ENCODE measurements at places on chromosomes 2 and 18. TPM values are rescaled to one million over a fixed set of nuclear protein-coding genes. Genes with fewer than 3 reads are reported as not detected.

The SPDYA gene
- 1.1 TPM for total RNA-seq

The RIT2 gene
- not detected for total RNA-seq

The BMP10 gene
- not detected for total RNA-seq

The EGR4 gene
- not detected for total RNA-seq

The TSGA10 gene
- total RNA-seq, result 7.9 TPM

The ST8SIA3 gene
- total RNA-seq, result 3.1 TPM

The AMMECR1L gene
- total RNA-seq, result 25.3 TPM

The INPP5D gene
- total RNA-seq, result 0.28 TPM

The DSG1 gene
- total RNA-seq, result not detected

The ZEB2 gene
- total RNA-seq, result 200 TPM

The CNDP1 gene
- total RNA-seq, result 0.59 TPM

The SLC5A7 gene
- 3.0 TPM for total RNA-seq

The COL3A1 gene
- total RNA-seq, result 13.2 TPM

The GBX2 gene
- total RNA-seq, result 21.3 TPM

DNA sequence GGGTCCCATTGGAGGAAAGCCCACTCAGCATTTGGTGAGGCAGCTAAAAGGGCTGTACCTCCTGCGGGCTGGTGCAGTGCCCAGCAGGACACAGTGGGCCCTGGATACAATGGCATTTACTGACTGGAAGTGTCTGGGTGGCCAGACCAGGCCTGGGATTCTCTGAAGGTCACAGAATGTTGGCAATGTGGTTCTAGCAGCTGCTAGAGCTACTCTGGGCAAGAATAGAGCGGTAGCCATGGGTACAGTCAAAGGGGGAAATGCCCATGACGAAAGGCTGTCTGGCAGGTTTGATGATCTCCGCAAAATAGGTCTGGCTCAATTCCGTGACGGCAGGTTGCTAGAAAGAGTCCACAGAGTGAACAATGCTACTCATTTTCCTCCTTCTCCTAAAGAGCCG, 241.8 kb downstream of the AFF3 start:
- no peak for DNase-seq

DNA sequence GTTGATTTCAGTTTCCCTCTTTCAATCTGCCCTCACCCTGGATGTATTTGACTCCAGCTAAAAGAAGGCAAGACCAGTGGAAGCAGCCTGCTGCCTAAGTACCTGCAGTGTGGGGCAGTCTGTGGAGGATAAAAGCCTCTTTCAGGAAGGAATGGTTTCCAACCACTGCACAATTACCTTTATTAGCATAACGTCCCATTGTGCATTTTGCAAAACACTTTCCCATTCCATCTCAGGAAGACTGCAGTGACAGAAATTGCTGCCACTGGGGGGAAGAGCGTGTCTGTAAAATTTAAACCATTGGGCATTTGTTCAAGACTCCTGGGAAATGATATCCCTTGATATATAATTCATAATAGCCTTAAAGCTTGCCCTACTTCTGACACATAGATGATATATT, 26.2 kb downstream of the CYRIA start:
- no peak for DNase-seq

DNA sequence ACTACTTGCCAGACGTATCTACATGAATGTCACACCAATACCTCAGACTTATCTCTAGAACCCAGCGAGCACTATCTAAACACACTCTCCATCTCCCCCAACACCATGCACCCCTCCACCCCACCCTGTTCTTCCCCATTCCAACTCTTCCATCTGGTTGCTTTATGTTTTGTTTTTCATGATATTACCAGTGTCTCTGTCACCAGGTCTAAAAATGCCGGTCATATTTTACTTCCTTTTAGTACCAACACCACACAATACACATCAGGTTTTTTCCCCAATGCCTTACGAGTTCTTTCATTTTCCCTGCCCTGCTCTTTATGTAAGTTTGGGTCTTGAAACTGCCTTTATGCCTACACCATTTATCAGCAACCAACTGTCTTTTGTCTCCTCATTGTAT, 10.2 kb upstream of the ITGA4 start:
- DNase-seq, result no peak

GRCh38 chr18:56593906-56594305, 44.5 kb downstream of the TXNL1 start:
- no peak for DNase-seq

- no peak for DNase-seq
These were observed 77.9 kb upstream of the FZD7 start for GRCh38 chr2:201955702-201956141.

DNA sequence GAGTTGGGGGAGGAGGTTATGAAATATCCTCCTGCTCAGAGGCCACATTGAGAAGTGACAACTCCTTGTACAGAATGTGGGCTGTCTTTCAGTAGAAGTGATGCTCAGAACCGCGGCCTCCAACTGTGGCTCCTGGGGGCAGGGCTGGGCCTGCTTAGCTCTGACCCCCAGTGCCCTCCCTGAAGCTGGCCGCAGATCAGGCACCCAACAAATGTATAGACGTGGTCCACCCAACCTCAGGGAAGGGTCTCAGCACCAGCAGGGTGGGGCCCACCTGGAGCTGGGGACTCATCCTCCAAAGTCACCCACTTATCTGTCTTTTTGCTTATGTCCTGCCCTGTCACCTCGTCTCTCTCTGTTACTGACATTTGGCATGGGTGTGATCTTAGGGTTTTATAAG, 11.1 kb upstream of the BIN1 start:
- DNase-seq, result no peak

DNA sequence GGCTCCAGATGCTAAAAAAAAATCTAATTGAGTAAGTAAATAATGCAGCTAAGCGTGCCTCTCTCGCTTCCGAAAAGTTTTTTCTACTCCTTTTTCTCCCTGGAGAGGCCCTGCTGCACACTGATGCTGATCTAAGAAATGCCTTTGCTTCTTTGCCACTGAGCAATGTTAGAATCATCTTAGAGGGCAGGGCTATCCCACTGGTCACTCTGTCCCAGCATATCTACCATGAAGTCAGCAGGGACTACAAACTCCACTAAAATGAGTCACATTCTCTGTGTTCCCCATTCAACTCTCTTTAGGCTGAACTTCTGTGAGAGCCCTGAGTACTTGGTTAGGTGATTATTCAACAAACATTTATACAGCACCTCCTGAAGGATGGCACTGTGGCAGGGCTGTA, 127.6 kb upstream of the LYPD1 start:
- no peak for DNase-seq

DNA sequence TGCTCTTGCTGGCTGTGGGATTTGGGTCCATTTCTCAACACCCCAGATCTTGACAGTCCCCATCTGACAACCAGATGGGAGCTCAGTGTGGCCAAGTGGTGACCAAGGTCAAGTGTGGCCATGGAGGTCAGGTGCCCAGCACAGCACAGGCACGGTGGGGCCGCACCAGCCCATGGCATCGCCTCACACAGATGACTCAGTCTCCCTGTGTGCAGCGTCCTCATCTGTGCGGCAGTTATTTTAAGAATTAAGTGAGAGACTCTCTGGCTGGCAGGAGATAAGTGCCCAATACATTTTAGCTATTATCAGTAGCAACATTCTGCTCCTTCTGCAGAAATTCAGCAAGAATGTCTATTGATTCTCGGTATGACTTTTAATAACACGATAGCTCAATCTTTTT, 167.2 kb downstream of the DDX1 start:
- DNase-seq, result no peak

- peak; percentile 74 for DNase-seq
These were observed 27.7 kb upstream of the MAPRE3 start for GRCh38 chr2:26942543-26943295.

DNA sequence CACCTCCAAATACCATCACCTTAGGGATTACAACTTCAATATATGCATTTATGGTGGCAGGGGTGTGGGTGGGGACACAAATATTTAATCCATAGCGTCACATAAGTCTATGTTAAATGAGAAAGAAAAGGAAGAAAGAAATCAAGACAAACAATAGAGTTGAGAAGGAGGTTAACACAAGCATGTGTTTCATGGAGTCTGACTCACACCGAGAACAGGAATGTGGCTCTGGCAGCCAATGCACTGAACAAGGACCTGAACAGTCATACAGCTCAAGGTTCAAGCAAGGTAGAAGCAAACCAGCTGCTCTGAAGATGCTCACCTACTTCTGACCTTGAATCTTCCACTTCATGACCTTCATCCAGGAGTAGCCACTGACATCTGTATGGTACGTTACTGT, 36.2 kb upstream of the LPIN1 start:
- no peak for DNase-seq

GRCh38 chr2:35298493-35298892, 1057.1 kb upstream of the CRIM1 start:
- no peak for DNase-seq

DNA sequence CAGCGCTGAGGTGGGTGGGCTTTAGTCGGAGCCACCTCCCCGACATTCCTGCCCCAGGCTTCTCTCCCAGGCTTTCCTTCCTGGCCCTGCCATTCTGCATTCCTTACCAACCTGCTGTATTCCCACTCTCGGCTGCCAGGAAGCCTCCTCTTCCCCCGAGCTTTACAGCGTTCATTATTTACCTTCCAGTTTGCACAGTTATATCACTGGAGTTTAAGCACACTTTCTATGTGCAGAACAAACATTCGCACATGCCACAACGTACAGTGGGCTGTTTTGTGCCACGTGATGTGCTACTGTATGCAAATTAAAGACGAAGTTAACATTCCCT, 246.3 kb downstream of the SOX11 start:
- DNase-seq, result no peak

- no peak for DNase-seq
These were observed 53.5 kb downstream of the PPIG start for GRCh38 chr2:169637620-169638019.

- no peak for DNase-seq
These were observed 29.4 kb downstream of the STAT1 start for GRCh38 chr2:190984595-190984994.

DNA sequence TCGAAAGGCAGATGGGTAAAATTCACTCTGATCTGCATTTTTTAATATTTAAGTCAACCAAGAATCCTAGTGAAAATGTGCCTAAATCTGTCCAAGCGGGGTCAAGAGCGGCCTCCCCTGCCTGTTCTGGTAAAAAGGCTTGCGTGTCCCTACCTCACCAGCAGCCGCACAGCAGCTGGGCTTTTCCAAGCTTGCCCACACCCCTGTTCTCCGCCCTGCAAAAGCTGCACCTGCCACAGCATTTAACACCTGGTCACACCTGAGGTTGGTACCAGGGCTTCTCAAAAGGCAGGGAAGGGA, 25.8 kb upstream of the TMEM182 start:
- no peak for DNase-seq

- DNase-seq, result no peak
These were observed 85.3 kb upstream of the RAB27B start for GRCh38 chr18:54742659-54743604.

DNA sequence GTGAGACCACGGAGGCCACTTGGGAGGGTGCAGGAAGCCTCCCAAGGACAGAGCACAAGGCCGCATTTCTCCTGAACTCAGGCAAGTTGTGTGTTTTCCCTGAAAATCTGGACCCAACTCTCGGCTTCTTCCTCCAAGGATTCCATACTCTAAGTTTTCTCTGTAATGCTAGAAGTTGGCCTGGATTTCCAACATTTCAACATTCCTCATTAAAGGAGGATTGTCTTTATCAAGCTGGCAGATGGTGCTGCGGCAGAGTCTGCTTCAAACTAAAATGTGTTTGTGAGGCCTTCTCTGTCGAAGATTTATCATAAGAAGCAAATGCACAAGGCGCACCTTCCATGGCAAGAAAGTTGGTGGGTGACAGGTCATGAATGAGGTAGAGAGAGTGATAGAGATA, 94.4 kb upstream of the SATB2 start:
- no peak for DNase-seq

DNA sequence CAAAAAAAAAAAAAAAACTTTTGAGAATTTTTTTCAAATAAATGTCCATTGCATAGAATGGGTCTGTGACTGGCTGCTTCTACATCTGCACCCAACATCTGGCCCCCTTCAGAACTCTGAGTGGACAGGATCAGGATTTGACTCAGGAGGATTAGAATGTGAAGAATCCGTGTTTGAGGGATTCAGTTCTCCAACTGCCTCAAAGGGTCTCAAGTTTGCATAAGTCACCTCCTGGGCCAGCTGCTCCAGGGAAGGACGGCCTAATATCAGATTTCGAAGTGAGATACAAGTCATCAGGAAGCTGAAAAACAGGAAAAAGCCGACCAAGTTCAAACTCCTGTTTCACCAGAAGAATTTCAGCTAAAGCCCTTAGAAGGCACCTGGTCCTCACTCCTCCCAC, 10.9 kb downstream of the MAT2A start:
- DNase-seq, result no peak

DNA sequence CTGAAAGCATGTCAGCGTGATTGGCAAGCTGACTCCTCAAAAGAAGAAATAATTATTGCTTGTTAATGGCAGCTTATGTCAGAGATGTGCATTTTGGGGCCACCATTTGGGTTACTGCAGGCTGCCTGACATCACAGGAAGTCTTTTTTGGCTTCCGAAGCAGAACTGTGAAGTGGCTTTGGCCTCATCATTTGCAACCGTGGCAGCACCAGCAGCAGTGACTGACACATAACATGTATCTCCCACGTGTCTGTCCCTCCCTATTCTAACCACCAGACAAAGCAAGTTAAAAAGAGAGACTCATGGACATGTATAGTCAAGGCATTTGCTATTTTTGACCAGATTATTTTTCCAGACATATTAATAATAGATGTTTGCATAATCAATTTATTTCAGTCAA, 488.7 kb upstream of the ACVR2A start:
- no peak for DNase-seq

DNA sequence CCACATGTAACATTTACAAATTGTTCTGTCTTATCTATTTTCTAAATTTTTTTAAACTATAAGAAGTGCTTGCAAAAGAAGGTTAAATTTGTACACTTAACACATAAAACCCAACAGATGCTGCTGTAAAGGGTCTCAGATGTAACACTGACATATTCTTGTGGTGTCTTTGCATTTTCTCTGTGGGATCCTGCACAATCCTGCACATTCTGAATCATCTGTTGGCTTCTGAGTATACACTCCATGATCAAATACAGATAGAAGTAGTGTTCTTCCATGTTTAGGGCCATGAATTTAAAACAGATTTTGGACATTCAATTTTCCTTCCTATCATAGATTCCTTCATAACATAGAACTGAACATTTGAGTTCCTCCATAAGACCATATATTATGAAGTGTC, 89.0 kb downstream of the SPRED2 start:
- no peak for DNase-seq

DNA sequence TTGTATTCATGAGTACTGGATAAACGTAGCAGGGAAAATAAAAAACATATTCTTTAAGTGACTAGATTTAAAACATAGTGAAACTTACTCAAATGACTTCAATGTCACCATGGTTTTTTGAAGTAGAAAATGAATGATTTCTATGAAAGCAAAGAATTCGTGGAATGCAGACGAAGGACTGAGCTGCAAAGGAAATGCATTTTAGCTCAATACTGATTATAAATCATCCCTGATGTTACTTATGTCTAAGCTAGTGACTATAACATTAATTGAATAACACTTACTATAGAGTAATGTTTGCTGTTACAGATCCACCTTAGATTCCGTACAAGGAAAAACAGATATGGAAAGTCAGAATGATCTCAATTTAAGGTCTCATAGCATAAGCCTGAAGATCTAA, 1257.7 kb upstream of the CDH2 start:
- DNase-seq, result no peak

GRCh38 chr2:26527726-26528585, 50.0 kb upstream of the OTOF start:
- no peak for DNase-seq

- peak; percentile 45 for DNase-seq
These were observed 1.2 kb downstream of the KIF5C start for GRCh38 chr2:148876202-148876594.

GRCh38 chr2:204722691-204723090, 177.4 kb downstream of the PARD3B start:
- DNase-seq, result no peak
